ENCODE measurements at places on chromosomes 2 and 18.

- DNase-seq: no peak
These were observed 17.6 kb downstream of the CTNNA2 start for GRCh38 chr2:79530443-79530842.

DNA sequence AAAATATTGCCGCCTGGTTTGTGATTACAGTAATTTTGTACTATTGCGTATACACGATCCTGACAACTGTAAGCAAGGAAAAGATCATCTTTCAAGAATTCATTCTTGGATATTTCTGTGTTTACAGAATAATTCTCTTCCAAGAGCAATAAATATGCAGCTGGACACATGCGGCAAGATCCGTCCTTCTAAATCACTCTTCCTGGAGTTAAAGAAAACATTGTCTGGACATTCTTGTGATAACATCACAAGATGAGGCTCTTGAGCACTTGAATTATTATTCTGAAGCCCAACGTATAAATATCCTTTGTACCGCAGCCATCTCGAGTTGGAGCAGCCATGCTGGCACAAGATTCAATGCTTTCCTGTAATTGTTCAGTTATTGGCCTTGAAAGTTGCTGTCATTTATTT, 9.9 kb downstream of the FHL2 start:
- DNase-seq: no peak

- DNase-seq: no peak
These were observed 104.3 kb downstream of the ARL6IP6 start for GRCh38 chr2:152822676-152823075.

- no peak for DNase-seq
These were observed 2.0 kb downstream of the LYPD6B start for GRCh38 chr2:149040451-149040850.

DNA sequence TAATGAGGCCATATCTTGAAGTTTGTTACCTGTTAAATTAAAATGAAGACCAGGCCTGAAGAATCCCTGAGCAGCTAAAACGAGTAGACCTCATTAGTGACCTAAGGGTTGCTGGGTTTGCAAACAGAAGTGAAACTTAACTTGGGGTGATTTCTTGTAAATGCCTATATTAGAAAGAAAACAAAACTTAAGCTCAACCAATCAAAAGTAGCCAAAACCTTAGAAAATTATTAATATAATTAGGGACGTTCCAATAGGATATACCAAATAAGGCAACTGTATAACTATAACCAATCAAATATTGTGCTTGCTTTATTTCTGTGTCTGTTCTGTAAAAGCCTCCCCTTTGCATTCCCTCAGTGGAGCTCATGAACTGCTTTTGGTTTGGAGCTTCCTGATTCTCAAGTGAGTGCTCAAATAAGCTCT, 137.9 kb upstream of the VRK2 start:
- no peak for DNase-seq

DNA sequence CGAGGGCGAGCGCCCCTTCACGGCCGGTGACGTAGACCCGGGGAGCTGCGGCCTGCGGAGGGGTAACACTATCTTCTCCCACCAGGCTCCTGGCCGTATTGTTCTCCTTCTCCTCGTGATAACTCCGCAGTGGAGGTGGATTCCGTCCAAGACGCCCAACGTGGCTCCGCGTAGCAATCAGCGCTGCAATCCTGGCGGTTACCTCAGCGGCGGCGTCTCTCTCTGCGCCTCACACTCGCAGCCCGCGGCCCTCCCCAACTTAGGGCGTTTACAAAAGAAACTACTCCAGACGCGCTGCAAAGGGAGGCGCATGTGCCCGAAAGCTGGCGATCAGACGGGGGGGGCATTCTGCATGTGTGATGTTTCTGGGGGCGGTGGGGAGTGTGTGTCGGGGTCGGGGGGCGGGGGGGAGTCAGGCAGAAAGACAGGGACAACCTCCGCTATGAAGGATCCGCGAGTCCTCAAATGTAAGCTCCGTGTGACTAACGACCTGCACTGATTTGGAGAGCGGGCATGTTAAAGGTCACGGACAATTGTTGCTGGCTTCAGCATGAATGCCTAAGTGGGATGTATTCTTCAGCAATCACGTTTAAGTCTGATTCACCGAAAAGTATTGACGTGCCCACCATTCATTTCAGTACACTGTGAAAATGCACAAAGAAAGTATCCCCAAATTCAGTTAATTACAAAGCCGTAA, 1.3 kb upstream of the ZNF516 start:
- DNase-seq: no peak

DNA sequence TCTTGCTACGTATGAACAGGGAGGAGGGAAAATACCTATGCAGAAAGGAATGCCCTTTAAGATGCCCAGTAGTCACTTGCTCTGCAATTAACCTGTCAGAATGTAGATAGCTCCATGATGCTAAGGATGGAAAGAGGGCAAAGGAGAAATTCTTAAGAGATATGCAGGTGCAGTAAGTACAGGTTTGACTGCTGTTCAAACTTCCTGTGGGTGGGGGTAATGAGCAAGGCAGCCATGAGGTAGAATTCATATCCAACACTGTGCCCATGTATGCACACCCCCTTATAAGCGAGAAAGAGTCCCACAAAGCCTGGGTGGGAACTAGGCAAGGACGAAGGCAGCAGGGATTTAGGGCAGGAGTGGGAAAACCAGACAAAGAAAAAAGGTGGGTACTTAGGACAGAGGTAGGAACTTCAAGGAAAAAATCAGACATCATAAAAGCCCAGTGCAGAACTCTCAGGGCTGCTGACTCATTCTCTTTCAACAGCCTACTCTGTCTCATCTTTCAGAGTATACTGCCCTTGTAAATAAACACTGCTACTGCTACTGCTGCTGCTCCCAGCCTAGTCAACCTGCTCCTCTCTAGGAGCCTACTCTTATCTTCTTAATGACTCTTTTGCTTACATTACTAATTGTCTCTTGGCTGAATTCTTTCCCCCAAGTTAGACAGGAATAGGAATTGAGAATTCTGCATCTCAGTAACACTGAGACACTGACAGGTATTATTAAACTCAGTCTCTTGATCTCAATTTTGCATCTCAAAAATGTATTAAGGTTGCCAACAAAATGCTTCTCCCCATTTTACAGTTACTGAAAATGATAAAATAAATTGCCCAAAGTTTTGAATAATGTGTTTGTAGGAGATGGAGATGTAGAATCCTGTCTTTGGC, 189.0 kb downstream of the PTH2R start:
- DNase-seq: no peak

- DNase-seq: no peak
These were observed 13.3 kb upstream of the LCLAT1 start for GRCh38 chr2:30433541-30434299.

DNA sequence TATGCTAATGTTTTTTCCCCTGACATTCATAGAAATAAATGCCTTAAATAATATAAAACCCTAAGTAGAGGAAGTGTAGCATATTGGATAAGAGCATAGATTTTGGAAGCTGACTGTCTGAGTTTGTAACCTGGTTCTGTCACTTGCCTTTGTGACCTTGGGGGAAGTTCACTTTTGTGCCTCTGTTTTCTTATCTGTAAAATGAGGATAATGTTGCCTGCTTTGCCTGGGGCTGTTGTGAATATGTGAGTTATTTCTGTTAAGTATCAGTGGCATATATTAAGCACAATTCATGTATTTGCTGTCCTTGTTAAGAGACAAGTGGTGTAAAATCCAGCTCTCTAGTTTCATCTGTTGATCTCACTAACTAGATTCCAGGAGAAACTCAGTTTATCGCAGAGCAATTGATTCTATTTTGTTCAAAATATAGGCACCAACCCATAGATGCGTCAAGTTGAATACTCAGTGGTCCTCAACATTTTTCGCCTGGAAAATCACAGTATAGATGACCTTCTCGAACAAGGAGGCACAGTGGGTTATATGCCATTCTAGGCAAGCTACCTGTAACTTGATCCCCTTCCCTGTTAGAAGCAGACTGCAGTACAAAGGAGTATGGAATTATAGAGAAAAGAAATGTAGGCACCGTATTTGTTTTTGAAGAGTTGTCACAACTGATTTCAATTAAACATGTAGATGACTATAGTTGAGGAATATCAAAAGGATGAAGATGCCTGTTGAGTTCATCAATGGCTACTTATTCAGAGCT, 67.0 kb downstream of the SOCS6 start:
- no peak for DNase-seq

DNA sequence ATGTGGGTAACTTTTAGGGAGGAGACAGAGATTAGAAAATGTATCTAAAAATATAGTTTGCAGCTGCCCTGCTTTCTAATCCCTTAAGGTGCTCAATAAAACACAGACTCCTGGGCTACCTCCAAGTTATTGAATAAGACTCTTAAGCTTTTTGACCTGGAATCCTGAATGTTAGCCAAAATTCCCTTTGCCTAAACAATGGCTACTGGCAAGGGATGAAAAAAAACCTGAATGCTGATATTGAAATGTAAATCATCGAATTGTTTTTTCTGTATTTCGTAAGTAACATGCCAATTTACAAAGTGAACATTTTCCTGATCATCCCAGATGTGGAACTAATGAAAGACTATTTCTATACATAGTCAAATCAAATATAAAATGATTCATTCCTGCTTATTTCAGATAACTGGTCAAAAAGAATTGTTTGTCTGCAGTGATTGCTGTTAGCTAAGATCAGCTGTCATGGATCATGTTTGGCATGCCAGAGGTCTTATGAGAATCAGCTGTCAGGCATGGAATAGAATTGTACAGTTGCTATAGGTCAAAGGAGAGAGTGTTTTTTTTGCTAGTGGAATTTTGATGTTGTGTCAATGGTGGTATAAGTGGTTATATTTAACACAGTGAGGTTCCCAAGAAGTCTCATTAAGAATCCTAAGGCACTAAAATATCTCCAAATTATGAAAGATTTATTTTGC, 363.6 kb upstream of the CWC22 start:
- no peak for DNase-seq

- DNase-seq: no peak
These were observed 20.9 kb upstream of the TEX44 start for GRCh38 chr2:231571661-231572191.

DNA sequence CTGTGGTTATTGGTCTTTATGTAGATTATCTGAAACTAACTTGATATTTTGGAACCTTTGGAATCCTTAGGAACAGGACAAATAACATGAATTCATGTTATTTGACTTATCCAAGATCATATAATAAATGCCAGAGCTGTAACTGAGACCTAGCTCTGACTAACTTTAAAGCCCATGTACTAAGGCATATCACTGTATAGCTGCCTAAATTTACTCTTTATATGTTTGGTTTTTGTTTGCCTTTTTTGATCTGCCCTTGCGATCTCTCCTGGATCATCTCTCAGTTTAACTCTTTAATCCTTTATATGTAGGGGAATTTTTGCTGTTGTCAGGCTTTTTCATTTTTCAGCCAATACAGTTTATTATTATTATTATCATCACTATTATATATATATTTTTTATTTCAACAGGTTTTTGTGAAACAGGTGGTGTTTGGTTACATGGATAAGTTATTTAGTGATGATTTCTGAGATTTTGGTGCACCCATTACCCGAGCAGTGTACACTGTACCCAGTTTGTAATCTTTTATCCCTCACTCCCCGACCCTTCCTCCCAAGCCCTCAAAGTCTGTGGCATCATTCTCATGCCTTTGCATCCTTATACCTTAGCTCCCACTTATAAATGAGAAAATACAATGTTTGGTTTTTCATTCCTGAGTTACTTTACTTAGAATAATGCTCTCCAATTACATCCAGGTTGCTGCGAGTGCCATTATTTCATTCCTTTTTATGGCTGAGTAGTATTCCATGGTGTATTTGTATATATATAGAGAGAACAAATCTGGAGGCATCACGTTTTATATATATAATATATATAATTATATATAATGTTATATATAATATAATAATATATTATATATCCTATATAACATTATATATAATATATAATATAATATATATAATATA, 48.9 kb downstream of the APLF start:
- no peak for DNase-seq

GRCh38 chr2:189037518-189037917, 63.3 kb downstream of the COL3A1 start:
- no peak for DNase-seq

GRCh38 chr2:121160366-121160765, 124.6 kb downstream of the TFCP2L1 start:
- no peak for DNase-seq

DNA sequence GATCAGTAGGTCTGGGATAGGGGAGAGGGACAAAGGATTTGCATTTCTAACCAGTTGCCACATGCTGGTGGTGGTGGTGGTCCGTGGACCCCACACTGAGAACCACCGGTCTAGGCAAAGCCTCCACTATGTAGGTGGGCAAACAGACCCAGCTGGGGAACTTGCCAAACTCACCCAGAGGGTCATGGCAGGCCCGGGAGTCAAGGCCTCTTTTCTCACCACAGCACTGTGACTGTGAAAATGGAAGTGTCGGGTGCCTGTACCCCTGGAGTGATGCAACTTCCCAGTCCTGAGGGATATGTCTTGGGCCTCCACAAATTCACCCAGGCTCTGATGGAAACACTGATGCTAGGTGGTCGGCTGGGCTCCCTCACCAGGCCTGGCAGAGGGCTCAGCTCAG, 101.2 kb upstream of the SMAD2 start:
- DNase-seq: no peak

DNA sequence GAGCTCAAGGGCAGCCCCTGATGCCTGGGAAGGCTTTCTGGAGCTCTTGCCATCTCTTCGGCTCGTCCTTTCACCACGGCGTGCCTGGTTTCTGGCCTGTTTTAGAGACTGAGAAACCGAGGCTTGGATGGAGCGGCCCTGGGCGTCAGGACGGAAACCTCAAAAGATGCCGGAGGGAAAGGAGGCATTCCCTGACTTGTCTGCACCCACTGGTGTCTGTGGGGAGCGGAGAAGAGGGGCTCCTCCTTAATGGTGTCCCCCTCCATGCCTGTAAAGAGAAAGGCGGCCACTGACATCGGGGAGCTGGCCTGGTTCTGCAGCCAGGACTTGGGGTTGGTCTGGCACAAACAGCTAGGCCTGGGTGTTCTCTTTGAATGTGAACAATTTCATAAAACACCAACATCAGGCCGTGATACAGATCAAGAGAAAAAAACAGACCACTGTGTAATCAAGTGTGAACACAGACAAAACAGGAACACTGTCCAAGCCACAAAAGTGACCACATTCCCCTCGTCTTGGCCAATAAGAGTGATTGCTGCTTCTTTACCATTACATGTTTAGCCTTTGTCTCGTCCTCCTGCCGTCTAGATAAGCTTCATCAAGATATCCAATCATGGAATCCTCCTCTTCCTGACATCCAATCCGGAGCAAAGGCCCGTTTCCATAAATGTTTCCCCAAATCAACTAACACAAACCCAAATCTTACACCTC, 633 bp upstream of the ILKAP start:
- DNase-seq: no peak

DNA sequence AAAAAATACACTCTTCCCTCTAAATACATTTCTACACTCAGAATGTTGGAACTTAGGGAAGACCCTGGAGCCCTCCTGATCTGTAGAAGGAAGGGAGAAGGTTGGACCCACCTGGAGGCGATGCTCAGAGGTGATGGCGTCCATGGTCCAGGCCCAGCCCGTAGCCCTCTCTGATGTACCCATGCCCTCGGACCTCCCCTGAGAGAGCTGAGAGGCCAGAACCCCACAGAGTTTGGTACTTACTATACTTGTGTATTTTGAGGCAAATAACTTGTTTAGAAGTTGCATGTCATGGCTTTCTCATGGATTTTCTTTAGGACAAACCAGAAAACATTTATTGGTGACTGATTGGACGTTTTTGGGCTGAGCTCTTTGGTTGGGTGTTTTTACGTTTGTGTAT, 10.5 kb downstream of the CTDP1 start:
- no peak for DNase-seq
